ENCODE measurements at places on chromosomes 7 and 10.
A peak's percentile ranks its signal among the peaks of the same experiment; 100 is the strongest.

- DNase-seq: no peak
Observed at GRCh38 chr10:97608991-97609561, 19.6 kb downstream of the C10orf62 start.

- DNase-seq: no peak
Observed at GRCh38 chr10:104037261-104037951, 48.3 kb downstream of the COL17A1 start.

DNA sequence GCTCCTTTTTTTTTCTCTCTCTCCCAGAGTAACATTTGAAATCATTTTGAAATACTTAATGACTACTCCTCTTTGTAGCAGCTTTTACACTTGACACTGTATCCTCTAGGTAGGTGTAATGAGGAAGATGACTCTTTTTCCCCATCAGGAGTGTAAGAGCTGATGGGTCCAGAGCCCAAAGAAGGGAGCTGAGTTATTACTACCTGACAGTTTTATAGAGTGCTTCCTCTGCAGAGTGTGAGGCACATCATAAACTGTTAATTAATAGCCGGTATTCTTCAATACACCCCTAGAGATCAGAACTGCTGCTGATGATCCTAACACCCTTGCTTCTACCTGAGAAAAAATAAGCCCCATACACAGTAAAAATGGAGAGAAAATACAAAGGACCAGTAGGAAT is 279.8 kb upstream of the SEMA3A start:
- DNase-seq: no peak

GRCh38 chr7:114426824-114427223 is 12.2 kb downstream of the FOXP2 start:
- peak; percentile 36 for DNase-seq

DNA sequence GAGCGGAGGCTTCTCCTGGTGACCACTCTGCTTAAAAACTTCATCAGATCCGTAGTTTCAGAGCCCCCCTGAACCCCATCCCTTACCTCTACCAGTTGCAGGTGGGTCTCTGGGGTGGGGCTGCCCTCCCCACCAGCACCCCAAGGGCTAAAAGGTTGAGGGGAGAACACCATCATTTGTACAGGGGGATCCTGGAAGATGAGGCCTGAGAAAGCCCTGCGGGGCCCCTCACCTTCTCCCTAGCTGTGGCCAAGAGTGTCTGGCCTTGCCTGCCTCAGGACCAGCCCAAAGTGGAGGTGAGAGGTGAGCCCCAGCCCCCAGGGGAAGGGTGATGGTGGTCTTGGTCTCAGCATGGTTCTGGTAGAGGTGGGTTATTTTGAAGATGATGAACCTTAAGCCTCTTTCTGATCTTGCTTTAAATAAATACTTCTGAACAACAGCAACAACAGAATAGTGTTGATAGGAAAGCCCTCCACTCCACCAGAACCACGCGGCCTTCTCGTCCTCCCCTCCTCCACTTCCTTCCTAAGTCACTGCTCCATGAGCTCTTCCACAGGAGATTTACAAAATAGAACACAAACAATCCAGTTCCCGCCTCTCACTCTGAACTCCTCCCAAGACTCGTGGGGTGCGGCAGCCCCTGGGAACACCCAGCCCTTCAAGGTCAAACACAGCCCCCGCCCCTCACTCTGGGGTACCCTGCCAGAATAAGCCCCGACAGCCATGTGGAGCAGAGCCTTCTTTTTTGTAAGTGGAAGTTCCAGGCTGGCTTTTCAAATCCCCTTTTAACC is 169.1 kb downstream of the EGFR start:
- DNase-seq: no peak

- DNase-seq: peak; percentile 14
Observed at GRCh38 chr7:154953006-154953684, 49.8 kb downstream of the PAXIP1 start.

DNA sequence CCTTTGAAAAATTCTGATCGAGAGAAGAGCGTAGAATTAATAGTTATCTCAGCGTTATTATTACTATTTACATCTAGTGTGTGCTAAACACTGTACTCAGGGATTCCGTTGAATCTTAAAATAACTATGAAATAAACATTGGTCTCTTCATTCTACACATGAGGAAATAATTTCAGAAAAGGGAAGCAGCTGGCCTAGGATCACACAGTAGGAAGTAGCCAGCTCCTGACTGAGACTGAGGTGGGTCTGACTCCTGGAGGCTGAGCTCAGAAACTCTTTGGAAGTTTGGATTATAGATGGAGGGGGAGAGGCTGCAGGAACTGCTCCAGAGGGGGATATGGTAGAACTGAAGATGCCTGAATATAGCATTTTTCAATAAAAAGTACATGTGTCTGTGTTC is 183.9 kb upstream of the WDR11 start:
- no peak for DNase-seq

GRCh38 chr7:155843426-155844018 is 31.3 kb upstream of the SHH start:
- no peak for DNase-seq

- DNase-seq: peak; percentile 49
Observed at GRCh38 chr7:69412331-69413146, 185.7 kb upstream of the AUTS2 start.

DNA sequence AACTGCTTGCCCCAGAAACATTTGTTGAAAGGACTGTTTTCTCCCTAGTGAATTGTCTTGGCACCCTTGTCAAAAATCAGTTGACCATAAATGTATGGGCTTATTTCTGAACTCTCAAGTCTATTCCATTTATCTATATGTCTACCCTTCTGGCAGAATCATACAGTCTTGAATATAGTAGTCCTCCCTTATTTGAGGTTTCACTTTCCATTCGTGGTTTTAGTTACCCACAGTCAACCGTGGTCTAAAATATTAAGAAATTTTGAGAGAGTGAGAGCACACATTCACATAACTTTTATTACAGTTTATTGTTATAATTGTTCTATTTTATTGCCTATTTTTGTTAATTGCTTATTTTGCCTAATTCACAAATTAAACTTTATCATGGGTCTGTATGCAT is 17.4 kb upstream of the CEP41 start:
- no peak for DNase-seq

- DNase-seq: no peak
Observed at GRCh38 chr10:78261291-78261690, 227.6 kb downstream of the RPS24 start.

- no peak for DNase-seq
Observed at GRCh38 chr10:125878957-125879835, 1.9 kb downstream of the DHX32 start.

DNA sequence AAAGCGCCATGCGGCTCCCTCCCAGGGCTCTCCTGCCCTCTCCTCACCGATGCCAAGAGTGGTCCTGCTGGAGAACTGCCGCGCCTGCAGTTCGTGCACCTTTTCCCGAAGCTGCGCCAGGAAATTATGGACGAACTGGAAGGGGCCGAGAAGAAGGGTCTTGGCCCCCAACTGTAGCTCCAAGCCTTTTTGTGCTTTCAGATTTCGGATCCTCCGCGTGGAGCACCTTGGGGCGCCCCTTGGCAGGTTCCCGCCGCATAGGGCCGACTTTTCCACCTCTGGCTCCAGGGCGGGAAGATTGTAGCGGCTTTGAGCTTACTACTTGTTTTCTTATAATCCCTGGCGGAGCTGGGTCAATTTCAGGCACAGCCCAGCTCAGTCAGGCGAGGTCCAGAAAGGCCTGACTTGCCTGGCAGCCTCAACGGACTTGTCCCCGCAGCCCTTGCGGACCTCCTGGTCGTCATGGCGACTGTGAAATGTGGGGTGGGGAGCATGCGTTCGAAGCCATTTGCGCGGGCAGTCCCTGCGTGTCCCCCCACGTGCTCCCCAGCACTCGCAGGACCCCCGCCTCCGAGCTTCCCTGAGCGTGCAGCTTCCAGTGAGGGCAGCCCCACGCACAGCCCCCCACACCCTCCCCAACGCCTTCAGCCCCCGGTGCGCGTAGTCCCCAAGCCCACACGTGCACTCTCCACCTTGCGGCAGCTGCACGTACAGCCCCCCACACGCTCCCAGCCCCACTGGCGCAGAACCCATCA is 129.9 kb downstream of the KBTBD2 start:
- no peak for DNase-seq

DNA sequence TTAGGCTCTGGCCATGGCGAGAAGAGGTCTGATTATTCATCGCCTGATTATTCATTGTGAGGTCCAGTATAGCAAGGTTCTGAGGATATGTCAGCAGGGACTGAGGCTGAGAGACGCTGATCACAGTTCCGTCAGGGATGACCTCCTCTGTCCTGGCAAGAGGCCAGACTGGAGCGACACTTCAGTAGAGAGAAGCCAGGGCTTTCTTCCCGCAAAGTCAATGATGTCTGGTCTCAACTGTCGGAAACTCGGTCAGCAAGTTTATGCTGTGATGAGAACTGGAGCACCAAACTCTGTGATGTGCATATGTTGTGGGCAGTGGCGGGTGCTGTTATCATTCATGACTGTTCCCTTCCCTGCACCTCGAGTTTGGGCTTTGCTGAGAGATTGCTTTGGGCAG is 29.0 kb upstream of the GNA12 start:
- no peak for DNase-seq

GRCh38 chr7:45915606-45916005 is 5.5 kb downstream of the IGFBP3 start:
- DNase-seq: no peak

DNA sequence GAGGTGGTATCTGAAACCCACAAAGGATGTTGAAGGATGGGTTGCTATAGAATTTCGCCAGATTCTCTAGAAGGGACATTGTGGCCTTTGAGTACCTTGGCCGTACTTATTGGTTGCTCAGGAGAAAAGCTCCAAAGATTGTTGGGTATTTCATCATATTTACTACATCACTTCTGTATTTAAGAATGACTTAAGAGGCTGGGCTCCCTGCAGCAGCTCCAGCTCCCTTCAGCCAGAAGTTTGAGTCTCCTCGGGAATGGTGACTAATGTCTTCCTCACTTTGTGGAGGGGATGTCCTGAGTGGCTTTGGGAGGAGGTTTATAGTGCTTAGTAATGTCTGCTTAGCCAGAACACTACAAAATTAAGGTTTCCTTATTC is 18.1 kb downstream of the MINDY4 start:
- DNase-seq: no peak

DNA sequence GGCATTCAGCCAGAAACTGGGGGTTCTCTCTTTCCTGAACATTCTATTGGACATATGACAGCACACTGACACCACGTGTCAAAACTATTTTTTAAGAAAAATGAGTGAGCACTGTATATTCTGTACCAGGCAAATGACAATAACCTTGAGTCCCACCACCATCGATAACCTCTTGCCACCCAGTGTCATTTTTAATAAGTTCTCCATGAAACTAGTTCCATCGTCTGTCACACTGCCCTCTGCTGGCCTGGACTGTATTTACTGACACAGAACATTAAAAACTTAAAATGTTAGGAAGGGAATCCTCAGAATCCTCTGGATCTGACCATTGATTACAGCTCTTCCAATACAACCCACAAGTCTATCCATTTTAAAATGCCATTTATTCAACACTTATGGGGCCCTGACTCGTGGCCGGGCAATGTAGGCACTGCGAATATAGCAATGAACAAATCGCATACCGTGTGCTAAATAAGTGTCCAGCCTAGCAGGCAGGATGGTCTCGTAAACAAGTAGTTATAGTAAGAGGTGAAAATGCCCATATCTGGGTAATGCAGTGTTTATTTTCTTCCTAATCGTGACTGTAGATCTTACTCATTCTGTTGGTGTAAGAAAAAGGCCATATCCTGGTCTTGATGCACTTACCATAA is 35.9 kb upstream of the CACNB2 start:
- peak; percentile 39 for DNase-seq

DNA sequence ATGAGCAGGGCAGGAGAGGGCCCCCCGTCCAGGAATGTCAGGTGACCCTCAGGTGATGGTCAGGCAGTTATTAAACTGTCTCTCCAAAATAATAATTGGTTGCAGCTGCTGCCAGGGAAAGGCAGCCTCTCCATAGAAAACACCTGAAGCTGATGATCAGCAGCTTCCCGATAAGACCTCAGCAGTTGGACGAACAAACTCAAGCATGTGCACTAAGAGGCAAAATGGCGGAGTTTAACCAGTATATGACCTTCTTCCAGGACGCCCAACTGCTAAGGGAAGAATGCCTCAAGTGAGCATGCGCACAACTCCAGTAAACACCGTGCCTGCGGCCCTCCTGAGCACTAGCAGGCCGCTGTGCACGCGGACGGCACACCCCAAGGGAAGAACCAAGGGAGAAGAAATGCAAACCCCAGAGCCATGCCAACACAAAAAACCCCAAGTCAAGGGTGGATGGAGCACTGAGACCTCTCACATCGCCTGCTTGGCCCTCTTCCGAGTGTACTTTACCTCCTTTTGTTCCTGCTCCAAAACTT is 38.9 kb upstream of the ADARB2 start:
- DNase-seq: no peak

- DNase-seq: no peak
Observed at GRCh38 chr7:152512706-152513105, 76.9 kb upstream of the KMT2C start.

DNA sequence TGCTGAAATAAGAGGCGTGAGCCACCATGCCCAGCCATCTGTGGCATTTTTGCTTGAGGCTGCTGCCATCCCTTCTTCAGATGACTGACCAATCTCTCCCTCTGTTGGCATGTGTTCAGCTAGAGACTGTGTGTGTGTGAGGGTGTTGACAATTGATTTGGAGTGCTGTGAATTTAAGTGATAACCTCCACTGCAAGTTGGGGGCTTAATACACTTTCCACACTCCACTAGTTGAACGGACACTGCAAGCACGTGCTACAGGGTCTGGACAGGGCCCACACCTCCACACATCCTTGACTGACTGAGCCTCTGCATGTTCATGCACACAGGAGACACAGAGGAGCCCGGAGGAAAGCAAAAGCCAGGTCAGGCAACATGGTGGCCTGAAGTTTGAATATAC is 51.3 kb downstream of the BRAF start:
- DNase-seq: no peak
